ENCODE measurements at places on chromosomes 1 and 21.

DNA sequence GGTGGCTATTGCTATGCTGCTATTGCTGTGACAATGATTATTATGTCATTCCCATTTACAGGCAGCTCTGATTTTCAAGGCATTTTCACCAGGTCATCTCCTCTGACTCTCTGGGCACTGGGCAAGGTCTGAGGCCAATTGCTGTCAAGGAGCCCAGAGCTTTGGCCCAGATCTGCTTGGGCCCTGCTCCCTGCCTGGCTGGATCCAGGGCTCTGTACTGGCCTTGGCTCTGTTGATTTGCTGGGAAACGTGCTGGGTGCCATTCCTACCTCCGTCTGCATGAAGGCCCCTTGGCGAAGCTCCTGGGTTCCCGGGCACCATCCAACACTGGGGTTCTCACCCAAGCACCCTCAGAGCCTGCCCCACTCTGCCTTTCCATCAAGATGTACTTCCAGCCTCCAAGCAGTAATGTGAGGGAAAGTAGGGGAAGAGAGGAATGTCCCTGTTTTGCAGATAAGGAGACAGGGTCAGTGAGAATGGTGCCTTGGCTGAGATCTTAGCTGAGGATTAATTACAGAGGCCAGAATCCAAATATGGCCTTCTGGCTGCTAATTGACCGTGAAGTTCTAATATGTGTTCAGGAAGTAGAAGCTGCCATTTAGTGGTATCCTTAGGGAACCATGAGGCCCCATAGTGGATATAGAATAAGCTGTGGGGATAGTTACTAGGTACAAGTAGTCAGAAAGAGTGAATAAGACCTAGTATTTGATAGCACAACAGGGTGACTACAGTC, 63.9 kb downstream of the HTR6 start:
- DNase-seq, result no peak

GRCh38 chr1:227343727-227344551, 25.6 kb upstream of the CDC42BPA start:
- DNase-seq, result no peak

DNA sequence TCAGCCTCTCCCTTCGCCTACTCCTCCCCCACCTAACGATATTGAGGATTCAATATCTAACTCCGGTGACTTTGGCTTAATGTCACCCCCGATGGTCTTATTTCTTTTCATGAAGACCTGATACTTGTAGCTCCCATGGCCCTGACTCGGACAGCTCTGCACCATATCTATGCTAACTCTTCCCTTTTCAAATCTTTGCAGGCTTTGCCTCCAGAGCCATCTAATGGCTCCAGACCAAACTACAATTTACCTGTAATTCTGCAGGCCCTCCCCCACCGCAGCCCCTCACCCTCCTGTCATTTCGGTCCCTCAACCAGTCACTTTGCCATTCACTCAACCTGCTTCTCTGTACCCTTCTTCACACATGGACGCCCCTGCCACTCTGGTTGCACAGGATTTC, 7.9 kb upstream of the GSTM5 start:
- DNase-seq, result no peak

GRCh38 chr1:178937695-178938094, 66.8 kb upstream of the ANGPTL1 start:
- no peak for DNase-seq

GRCh38 chr1:67755160-67755559, 70.2 kb downstream of the GADD45A start:
- DNase-seq, result peak; percentile 14

DNA sequence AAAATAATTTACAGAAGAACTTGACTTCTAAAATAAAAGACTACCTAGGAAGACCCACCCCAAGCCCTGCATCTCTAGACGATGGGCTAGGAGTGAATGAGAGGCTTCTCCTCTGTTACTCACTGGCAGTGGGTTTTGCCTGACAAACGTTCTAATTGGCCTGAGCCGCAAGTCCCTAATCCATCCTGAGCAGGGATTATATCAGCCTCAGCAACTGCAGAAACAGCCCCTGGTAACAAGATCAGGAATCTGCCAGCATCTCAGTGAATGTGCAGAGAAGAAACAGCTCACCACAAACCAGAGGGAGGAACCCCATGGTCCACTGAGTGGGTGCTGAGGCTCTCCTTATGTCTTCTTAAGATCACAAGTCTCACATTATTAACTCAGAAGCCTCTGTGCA, 240.6 kb downstream of the BRINP2 start:
- no peak for DNase-seq

DNA sequence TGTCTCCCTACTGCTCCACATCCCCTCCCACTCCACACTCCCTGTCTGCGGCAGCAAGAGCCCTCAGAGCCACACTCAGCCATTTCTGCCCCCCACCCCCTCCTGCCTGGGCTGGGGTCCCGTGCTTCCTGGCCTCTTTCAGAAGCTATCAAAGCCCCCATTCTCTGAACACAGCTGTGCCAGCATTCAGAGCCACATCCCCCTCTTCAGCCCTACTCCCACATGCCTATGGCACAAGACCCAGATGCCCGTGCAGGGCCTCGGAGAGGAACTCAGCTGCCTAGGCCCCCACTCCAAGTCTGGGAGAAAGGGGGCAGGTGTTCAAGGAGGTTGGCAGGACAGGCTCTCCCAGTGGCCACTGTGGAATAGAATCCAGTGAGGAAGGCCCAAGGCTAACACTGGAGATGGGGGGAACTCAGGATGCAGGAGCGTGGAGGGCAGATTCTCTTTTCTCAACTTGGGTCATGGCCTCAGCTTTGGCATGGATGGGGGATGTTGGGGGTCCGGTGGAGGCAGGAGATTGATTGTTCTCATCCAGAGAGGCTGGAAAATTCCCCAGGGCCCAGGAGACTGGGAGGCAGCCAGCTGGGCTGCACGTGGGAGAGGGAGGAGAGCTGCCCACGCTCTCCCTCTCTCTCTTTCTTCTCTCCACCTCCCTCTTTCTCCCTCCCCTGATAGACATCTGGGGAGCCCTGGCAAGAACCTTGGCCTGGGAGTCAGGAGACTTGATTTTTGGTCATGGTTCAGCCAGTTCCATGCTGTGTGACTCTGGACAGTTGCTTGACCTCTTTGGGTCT, 3.5 kb upstream of the BCAN start:
- no peak for DNase-seq

DNA sequence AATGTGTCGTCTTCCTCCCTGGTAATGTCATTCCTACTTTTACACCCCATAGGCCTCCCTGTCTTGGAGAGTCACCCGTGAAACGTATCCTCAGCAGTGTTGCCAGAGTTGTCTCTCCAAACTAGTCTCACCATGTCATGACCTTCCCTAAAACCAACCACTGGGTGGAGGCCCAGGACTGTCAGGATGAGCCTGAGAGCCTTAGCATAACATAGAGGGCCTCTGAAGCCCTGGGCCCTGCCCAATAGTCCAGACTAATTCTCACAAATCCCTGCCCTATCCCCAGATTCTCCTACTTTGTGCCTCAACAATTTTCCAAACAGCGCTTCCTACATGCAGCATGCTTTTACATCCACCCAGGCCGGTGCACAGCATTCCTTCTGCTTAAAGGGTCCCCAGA, 29.3 kb upstream of the HSD3B1 start:
- no peak for DNase-seq

DNA sequence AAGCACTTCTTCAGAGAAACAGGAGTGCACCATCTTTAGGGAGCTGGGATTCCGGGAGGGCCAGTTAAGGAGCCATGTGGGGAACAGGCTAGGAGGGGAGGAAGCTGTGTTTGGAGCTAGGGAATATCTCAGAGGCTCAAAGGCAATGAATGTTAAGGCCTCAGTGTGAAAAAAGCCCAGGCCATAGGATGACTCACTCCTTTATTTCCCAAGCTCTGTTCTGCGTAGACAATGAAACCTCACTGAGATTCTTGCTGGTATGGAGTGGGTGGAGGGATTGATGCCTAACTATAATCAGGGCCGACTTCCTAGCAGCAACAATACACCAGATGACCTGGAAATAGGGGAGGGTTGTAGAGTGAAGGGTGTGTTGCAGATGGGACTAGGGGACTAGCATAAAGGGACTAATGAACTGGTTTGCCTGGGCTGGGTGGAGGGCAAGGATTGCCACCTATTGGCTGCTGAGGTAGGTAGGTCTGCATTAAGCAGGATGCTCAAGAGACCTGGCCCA, 2.1 kb downstream of the GNAT2 start:
- no peak for DNase-seq

GRCh38 chr1:12126781-12127180, 40.0 kb upstream of the TNFRSF1B start:
- DNase-seq, result no peak

GRCh38 chr1:61187352-61188086, 105.2 kb downstream of the NFIA start:
- DNase-seq, result no peak

GRCh38 chr1:181160998-181161870, 72.7 kb downstream of the IER5 start:
- no peak for DNase-seq

GRCh38 chr1:11858968-11859871, 475 bp upstream of the NPPB start:
- DNase-seq, result peak; percentile 86

DNA sequence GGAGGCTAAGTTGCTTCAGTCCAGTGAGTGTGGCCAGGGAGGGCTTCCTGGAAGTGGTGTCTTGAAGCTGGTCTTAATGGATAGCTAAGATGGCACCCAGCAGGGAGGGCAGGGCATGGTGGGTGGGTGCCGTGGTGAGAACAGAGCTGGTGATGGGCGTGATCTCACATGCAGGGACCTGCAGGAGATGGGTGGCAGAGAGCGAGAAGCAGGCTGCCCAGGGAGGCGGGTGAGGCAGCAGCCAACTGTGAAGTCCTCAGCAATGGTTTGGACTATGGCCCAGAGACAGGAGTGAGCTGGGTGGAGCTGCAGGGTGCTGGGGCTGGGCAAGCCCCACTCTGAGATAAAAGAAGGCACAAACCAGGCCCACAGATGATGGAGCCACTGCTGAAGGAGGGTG, 50.7 kb downstream of the UMODL1 start:
- no peak for DNase-seq

- DNase-seq, result no peak
Observed at GRCh38 chr1:17515902-17516301, 23.6 kb upstream of the ARHGEF10L start.

DNA sequence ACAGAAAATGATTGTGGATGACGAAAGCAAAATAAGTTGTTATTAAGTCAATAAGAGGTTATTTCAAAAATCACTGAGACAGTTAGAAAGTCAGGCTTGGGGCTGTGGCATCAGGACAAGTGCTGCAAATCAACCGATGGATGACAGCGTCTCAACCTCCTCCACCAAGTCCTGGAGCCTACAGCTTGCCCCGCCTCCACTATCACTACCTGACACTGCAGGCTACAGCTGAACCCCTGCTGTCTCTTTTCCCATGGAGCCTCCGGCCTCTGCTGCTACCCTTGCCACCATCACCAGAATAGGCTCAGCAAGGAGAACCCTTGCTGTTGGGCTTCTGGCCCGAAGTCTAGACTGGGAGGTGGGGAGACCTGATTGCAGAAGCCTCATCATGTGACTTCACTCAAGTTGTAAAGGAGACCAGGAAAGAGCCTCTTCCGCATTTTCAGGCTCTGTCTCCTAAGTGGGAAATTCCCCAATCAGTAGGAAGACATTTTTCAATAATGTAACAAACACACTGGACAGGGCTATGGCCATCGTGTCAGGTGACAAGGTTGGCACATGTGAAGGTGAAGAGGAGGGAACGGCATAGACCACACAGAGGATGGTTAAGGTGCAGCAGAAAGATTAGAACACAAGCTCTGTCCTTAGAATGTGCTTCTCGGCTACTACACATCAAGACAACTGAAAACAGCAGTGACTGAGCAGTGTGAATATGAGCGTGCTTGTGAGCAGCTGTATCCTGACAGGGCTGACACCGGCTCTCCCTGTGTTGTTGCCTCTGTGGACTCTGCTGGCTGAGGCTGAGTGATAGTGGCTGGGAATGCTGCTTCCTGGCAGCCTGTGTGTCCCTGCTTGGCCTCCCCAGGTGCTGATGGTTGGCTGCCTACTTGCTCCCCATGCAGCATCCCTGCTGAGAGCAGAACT, 660.7 kb downstream of the PTPRU start:
- no peak for DNase-seq

- no peak for DNase-seq
Observed at GRCh38 chr1:185786524-185786923, 52.3 kb downstream of the HMCN1 start.

- no peak for DNase-seq
Observed at GRCh38 chr21:33283203-33283602, 17.0 kb downstream of the IL10RB start.

DNA sequence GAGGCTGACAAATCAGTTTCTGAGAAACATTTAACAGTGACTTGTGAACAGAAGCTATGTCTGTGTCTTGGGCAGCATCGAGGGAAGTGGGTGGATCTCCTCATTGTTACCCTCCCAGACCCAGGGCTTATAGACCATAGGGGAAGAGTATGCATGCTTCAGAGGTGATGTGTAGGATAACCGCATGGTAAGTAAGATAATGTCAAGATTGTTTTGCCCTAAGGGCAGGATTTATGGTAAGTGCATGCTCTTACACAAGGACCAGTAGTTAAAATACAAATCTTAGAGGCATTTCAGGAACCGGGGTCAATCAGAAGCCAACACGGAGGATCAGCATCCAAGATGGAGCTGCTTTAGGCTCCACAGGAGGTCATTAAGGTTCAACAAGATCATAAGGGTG, 7.7 kb upstream of the PRMT2 start:
- DNase-seq, result no peak

DNA sequence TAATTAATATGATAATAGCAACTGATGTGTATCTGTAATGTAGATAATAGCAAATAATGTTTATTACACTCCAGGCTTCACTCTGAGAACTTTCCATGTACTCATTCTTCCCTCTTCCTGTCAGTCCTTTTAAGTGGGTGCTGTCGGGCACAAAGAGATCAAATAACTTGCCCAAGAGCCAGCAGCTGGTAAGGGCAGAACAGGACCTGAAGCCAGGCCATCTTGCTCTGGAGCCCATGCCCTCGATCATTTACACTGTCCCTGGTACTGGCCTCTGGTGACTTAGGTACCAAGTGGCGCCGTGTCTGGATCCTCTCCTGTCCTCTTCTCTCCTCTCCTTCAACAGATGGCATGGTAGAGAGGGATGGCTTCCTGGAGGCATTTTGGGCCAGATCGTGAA, 97.2 kb downstream of the VPS13D start:
- no peak for DNase-seq

DNA sequence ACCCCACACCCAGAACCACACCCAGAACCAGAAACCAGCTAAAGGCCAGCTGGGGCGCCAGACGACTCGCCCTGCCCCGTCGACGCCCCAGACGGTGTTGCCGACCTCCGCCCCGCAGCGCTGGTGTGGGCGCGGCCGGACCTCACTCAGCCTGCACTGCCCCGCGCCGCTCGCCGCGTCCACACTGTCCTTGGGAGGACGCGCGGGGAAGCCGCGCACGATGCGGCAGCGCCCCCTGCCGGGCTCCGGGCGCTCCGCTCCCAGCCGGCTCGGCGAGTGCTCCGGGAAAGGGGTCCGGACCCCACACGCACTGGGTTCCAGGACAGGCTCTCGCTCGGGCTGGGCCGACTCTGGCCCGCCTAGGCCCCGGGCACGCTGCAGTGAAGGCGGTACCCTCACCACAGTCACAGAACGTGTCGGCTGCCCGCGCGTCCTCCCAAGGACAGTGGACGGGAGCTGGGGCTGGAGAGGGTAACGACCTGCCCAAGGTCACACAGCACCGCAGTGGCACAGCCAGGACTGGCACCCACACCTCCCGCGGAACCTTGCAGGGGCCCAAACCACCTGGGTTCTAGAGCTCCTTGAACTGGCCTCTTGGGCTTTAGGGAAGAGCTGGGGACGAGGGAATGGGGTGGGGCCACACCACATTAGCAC, 90.2 kb downstream of the DMRTA2 start:
- DNase-seq, result peak; percentile 73
